Stomach (tissue), 19 donors: ENCODE measurements at places on chromosomes 7 and 10. TPM values are rescaled to one million over a fixed set of nuclear protein-coding genes. Genes with fewer than 3 reads are reported as not detected.

DNA sequence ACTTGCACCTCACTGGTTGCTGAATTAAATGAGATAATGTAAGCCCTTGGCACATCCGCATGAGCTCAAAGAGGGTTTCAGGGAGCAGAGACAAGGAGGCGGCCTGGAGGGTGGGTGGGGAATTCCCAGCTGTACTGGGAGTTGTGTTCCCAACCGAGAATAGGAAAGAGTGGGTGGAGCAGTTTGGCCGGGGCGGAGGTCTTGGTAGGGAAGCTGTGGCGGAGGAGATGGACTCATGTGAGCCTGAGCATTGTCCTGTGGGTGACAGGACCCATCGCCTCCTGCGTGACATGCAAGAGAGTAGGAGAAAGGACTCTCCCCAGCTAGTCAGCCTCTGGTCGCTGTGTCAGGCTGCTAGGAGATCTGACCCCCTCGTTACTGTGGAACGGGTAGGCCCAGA lies 41.0 kb upstream of the SAMD8 start:
- no peak for DNase-seq

DNA sequence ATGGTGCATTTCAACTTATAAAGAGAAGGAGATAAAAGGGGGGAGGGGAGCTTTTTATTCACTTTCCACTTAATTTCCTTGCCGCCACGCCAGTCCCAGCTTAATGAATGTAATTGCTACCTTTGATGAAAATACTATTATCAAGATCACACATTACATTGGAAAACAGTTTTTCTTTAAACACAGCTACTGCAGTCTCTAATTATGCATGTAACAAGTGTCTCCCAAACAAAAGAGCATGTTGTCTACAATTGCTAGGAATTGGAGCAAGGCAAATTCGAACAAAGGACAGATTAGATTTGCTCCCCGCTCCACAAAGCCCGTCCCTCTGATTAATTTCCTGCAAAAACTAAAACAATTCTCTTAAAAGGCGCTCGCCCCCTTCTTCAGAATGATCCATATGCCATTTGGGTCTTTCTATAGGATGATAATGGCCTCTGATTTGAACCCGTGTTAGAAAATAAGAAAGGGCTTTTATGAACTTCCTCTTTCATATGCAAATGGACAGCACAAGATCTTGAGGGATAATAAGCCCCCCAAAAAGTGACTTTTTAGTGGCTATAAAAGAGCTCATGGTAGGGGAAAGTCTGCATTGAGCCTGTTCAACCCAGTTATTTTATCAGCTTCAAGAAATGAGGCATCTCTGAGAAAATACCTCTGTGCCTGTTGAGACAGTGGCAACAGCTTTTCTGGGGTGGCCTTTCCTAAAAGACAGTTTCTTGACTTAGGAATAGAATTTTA lies 60.6 kb downstream of the ACADSB start:
- DNase-seq = no peak

The NANOS1 gene
- 7.5 TPM for total RNA-seq

The TMEM26 gene
- total RNA-seq = not detected

The HDAC9 gene
- total RNA-seq = 22.5 TPM

The HTR7 gene
- total RNA-seq = 7.1 TPM
